Upper lobe of left lung (tissue), 6 donors: ENCODE measurements at places on chromosomes 13 and 19.

GRCh38 chr13:38900188-38900587 lies 90.4 kb downstream of the STOML3 start:
- H3K27ac ChIP-seq, result no peak overlapping the region
- DNase-seq, result no peak
- H3K4me3 ChIP-seq, result no peak overlapping the region
- no peaks in the 10 kb centered on the region for H3K4me1 ChIP-seq
- no peaks in the 10 kb centered on the region for H3K36me3 ChIP-seq

DNA sequence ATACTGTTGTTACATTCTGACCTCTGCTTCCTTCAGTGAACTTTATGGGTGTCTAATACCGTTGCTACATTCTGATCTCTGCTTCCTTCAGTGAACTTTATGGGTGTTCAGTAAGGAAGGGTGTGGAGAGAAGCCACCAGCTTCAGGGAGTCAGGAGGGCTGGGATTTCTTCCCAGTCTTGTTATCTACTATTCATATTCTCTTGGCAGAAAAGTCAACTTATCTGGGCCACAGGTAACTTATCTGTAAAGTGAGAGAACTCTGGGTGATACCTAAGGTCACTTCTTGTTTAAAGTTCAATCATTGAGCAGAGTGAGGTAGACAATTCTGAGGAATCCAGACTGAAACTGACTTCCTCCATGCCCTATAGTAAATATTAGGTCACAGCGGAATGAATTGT lies 71.2 kb upstream of the STK24 start:
- no peak for DNase-seq
- H3K27me3 ChIP-seq, result no peaks in the 10 kb centered on the region
- no peak overlapping the region for H3K4me3 ChIP-seq
- no peaks in the 10 kb centered on the region for H3K36me3 ChIP-seq

DNA sequence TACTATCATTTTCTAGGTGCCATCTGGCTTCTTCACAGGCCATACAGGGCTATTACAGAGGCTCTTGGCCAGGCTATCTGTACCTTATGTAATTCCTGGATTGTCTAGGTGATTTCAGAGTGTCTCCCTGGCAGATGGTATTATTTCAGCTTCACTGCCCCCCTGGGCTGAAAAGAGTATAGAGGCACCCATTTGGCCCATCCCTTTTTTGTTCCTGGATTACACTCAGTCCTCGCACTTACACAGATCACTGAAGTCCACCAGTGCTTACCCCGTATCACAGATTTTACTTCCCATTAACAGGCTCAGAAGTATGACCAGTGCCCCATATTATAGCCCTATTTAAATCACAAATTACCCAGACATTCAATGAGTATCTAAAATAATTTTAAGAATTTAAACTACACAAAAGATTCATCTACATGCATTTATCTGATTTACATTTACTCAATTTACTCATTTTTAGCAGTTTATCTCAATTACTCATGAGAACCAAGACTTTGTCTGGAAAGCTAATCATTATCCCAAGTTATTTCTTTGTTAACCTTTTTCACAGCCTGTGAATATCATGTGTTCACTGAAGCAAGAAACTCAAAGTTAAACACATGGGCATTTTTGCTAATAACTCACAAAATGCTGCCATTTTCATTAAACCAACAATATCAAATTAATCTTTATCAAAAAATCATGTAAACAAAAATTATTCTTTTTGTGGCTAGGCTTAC lies 121.0 kb downstream of the PCDH20 start:
- H3K27me3 ChIP-seq, result no peaks in the 10 kb centered on the region
- no peaks in the 10 kb centered on the region for H3K4me1 ChIP-seq

DNA sequence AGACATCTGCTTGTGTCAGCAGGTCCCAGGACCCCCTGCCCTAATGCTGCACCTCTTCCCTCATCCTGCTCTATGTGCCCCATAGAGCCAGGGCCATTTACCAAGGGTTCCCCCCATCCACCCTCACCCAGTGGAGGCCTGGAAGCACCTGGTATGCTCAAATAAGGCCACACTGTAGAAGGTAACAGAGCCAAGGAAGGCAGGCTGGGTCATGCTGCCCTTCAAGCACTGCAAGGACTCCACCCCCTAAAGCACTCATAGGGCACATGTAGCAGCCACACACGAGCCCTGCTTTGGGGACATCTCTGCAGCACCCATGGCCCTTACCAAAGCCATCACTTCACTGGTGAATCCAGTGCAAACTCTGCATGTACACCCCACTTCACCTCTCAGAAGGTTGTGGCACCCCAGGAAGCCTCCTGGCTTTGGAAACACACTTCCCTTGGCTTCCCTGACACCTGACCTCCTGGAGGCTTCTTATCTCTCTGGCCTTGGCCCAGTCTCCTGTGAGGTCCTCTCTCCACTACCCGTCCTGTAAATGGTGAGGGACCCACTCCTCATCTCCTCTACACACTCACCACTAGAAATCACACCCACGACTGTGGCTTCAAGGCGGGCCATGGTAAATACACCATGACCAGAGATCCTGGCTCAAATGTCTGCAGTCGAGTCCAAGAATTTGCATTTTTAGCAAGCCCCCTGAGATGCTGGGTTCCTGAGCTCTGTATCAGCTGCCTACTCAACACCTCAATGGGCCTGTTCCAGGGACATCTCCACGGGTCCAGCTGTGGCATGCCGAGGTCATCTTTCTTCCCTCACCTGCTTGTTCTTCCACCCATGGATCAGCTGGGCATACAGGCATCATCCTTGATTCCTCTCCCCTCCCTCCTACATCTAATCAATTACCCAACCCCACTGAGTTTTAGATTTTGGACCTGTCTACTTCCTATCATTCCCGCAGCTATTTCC lies 80.9 kb upstream of the DOCK9 start:
- no peak overlapping the region for H3K4me3 ChIP-seq
- H3K4me1 ChIP-seq, result peaks cover 37% of the 10 kb centered on the region
- DNase-seq, result peak; percentile 42

DNA sequence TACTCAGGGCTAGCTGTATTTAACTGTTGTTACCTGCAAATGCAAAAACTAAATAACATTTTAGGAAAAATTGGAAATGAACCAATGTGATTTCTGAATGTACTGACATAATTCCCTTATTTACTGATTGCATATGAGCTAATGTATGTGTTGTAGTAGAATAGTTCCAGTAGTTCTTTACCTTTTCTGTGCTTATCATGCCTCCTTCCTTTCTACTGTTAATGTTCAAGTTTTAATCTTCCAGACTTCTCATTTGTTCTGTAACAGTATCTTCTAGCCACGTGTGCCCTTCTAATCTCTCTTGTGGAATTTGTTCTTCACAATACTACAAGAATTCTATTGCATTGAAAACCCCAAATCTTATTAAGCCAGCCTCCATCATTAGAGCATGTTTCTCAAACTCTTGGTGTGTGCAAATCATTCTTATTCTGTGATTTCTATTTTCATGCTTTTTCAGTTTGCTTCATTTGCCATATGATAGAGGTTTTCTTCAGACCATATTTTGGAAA lies 17.7 kb downstream of the LSM14A start:
- no peak overlapping the region for H3K27ac ChIP-seq
- peaks cover 44% of the 10 kb centered on the region for H3K4me1 ChIP-seq
- no peaks in the 10 kb centered on the region for H3K27me3 ChIP-seq

GRCh38 chr19:29873801-29874575 lies 62.2 kb downstream of the CCNE1 start:
- H3K4me3 ChIP-seq, result peak overlapping the region; percentile 44
- H3K27ac ChIP-seq, result no peak overlapping the region
- H3K4me1 ChIP-seq, result peaks cover 13% of the 10 kb centered on the region
- no peak for DNase-seq
- H3K27me3 ChIP-seq, result peaks cover 15% of the 10 kb centered on the region

DNA sequence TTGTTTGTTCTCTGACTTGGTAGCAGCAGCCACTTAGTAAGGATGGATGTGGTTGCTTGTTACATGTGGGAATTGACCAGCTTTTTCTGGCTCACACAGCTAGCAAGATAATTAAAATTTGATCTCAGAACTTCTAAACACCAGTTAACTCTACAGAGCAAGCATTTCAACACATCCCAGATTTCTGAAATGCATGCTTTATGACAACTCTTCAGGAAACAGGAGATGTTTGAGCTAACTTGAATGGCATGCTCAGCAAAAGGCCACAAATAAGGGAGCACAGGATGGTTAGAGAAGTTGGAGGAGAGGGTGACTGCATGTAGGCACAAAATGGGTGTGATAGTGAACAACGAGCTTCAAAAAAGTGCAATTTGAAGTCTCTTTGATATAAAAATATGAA lies 167.1 kb upstream of the SPRY2 start:
- DNase-seq, result no peak
- no peaks in the 10 kb centered on the region for H3K4me1 ChIP-seq
- no peak overlapping the region for H3K4me3 ChIP-seq
- H3K27ac ChIP-seq, result no peak overlapping the region
- no peaks in the 10 kb centered on the region for H3K36me3 ChIP-seq

DNA sequence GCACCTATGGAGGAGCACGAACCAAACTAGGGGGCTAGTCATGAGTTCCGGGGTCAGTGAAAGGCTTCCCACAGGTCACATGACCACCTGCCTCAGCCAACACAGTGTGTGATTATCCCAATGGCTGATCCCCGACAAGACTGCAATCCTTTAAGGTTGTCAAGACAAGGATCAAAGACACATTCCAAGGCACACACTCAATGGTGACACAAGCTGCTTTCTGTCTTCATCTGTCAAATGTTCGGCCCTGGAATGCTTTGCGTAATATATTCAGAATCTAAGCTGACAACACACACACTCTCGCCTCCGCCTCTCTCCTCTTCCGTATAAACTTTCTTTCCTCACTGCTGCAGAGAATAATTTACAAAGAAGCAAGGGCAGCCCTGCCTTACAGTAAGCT lies 11.7 kb downstream of the RANBP3 start:
- H3K4me3 ChIP-seq, result no peak overlapping the region
- H3K4me1 ChIP-seq, result peaks cover 88% of the 10 kb centered on the region
- peaks cover 4% of the 10 kb centered on the region for H3K36me3 ChIP-seq
- DNase-seq, result no peak
- H3K27me3 ChIP-seq, result no peaks in the 10 kb centered on the region

DNA sequence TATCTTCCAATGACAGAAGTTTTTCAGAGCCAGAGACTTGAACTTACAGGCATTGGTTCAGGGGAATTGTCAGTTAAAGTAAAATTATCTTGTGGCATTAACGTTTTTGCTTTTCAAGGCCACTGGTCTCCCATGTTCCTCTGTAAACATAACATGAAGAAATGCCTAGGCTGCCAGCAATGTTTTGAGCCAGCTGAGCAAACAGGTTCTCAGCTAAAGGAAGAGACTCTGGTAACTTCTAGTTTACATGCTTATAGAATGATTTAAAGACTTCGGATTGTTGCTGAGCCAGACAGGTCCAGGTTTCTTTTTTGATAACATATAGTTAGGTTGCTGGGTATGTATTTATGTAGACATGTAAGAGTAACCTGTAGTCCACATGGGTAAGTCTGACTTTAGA lies 35.7 kb downstream of the ZNF493 start:
- no peak for DNase-seq
- no peaks in the 10 kb centered on the region for H3K4me1 ChIP-seq
- H3K27me3 ChIP-seq, result no peaks in the 10 kb centered on the region
- no peak overlapping the region for H3K27ac ChIP-seq

- no peaks in the 10 kb centered on the region for H3K36me3 ChIP-seq
- H3K4me1 ChIP-seq, result peaks cover 7% of the 10 kb centered on the region
- no peak for DNase-seq
- no peaks in the 10 kb centered on the region for H3K27me3 ChIP-seq
- H3K27ac ChIP-seq, result no peak overlapping the region
These were observed 27.9 kb upstream of the PARP4 start for GRCh38 chr13:24540236-24541126.

DNA sequence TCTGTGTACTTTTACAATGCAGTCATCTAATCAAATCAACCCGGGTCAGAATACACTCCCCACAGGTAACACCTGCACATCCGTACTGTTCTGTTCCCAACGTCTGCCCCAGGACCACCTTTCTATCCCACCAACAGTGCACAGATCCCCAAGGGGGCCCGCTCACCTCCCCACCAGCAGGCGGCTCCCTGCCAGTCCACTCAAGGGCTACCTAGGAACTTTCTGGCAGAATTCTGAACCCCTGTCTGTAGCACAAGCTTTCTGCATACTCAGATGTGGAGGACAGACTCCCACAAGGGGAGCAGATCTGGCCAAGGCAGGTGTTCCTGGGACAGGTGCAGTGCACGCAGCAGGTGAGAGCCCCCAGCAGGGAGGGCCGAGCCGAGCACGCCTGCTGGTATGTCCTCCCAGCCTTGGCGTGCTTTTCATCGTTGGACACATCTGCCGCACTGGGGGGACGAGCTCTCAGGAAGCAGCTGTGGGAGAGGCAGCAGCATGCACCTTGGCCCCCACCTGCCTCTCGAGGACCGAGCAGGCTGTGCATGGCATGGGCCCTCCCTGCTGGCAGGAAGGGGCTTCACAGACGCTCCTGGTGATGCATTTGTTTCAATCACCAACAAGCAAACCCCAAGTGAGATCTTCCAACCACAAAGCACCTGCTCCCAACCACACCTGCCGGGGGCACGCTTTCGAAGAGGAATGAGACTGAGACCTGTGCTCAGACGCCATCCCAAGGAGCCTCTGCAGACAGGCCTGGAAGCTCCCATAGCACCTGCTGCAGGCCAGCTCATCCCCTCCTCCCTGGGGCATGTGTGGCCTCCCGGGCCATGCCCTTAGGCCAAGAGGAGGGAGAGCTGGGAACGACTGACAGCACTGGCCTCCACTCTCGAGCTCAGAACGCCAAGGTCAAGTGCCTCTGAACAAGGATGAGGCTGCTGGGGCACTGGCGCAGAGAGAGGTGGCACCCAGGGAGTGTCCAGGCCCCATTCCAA lies 35.9 kb downstream of the RAB20 start:
- H3K27ac ChIP-seq, result peak overlapping the region; percentile 76
- peaks cover 15% of the 10 kb centered on the region for H3K36me3 ChIP-seq
- no peaks in the 10 kb centered on the region for H3K27me3 ChIP-seq
- DNase-seq, result peak; percentile 81
- peaks cover 71% of the 10 kb centered on the region for H3K4me1 ChIP-seq
- H3K4me3 ChIP-seq, result no peak overlapping the region

- no peaks in the 10 kb centered on the region for H3K27me3 ChIP-seq
- no peaks in the 10 kb centered on the region for H3K36me3 ChIP-seq
- no peak for DNase-seq
- no peaks in the 10 kb centered on the region for H3K4me1 ChIP-seq
- H3K4me3 ChIP-seq, result no peak overlapping the region
These were observed 16.3 kb downstream of the KBTBD7 start for GRCh38 chr13:41178040-41178439.

GRCh38 chr13:102355251-102355650 lies 46.6 kb downstream of the FGF14 start:
- H3K36me3 ChIP-seq, result no peaks in the 10 kb centered on the region
- no peaks in the 10 kb centered on the region for H3K4me1 ChIP-seq
- no peak for DNase-seq

GRCh38 chr19:3420909-3421619 lies 54.7 kb downstream of the NFIC start:
- H3K4me1 ChIP-seq, result peaks cover 16% of the 10 kb centered on the region
- no peak for DNase-seq
- H3K36me3 ChIP-seq, result no peaks in the 10 kb centered on the region
- H3K27me3 ChIP-seq, result no peaks in the 10 kb centered on the region
- H3K4me3 ChIP-seq, result no peak overlapping the region
